Cerebellum (tissue), 4 donors: ENCODE measurements at places on chromosomes 5 and 9.

DNA sequence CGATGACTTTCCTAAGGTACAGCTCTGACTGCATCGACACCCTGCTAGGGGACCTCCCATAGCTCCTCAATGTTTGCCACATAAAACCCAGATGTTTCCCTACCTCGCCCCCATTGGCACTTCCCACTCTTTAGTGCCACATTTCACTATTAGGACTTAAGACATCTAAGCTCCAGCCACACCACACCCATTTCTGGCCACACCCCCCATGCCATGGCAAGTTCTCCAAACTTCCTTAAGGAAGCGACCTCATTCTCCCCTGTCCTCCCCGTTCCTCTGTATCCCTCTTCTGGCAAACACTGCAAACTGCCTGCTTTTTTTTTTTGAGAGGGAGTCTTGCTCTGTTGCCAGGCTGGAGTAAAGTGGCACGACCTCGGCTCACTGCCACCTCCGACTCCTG, 62.9 kb downstream of the USP20 start:
- DNase-seq: no peak

DNA sequence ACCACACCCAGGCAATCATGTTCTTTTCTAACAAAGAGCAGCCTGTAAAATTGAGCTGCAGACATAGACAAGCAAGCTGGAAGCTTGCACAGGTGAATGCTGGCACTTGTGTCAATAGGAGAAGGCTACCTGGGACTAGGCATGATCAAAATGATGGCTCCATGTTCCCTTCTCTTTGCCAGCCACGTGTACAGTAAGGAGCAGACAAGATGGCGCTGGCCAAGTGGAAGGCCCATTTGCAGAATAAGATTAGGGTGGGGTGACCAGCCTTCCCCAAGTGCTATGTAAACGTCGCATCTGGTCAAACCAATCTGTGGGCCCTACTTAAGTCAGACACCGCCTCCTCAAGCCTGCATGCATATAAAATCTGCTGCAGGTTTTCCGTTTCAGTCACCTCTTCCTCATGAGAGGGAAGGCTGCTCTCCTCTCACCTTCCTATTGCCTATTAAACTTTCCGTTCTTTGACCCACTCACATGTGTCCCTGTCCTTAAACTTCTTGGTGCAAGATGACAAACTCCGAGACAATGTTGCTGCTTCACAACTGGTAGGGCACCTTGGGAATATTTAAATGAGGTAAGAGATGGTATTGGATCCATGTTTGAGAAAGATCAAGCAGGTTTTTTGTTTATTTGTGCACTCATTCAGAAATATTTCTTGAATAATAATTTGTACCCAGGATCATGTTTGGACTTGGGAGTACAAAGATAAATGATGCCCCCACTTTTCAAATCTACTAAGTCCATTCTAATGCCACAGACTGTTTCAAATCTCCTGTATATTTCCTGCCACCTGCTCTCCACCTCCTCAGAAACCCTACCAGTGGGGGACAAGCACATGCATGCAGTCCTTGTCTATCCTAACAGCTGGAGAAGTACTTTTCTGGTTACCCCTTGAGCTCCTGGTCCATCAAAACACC, 30.7 kb upstream of the TGFBR1 start:
- DNase-seq: no peak

DNA sequence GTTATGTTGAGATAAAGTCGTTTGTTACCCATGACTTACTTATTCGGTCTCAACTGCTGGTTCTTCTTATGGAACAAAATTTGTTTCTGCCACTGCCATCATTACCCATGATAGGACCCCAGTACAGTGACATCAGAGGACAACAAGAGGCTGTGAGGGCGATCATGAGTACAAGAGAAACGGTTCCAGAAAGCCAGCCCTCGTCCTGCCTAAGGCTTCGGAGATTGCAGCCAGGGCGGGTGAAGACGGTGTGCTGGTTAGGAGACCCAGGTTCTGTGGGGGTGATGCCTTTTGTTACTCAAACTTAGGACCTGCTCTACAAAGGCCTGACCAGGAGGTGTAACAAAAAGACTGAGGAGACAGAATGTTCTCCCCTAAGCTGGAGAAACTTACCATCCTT, 10.9 kb downstream of the FYB1 start:
- no peak for DNase-seq

GRCh38 chr9:72554221-72554641, 32.8 kb downstream of the TMC1 start:
- DNase-seq: no peak

DNA sequence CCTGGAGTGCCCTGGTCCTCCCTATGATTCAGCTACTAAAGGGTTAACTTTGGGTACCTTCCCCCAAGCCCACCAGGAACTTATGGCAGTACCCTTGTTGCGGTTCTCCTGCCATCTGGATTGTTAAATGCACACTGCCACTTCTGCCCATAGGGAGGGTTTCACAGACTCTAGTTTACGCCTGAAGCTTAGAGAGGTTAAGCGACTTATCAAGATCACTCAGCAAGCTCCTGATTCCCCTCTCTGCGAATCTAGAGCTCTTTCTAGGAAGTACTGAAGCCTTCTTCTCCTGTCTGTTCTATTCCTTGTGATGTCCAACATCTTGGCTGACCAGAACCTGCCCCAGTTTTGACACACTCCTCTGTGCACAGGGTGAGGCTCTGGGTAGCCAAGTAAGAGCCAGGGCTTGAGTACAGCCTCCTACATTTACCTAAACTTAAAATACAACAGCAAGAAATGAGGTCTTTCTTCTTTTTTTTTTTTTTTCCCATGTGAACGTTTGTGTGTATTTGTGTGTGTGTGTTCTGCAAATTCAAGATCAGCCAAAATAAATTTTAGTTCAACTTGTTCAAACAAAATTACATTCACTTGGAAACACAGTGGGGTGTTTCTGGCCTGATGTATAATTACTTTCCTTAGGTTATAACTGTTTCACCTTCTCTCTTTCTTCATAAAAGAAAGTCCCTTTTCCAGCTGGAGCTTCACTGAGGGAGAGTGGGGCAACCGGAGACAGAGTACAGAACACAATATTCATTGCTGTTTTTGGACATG, 28.7 kb upstream of the KLF4 start:
- no peak for DNase-seq

GRCh38 chr9:130327781-130328348, 62.3 kb downstream of the HMCN2 start:
- DNase-seq: no peak

GRCh38 chr5:114789773-114790402, 379.8 kb downstream of the TRIM36 start:
- peak; percentile 41 for DNase-seq

DNA sequence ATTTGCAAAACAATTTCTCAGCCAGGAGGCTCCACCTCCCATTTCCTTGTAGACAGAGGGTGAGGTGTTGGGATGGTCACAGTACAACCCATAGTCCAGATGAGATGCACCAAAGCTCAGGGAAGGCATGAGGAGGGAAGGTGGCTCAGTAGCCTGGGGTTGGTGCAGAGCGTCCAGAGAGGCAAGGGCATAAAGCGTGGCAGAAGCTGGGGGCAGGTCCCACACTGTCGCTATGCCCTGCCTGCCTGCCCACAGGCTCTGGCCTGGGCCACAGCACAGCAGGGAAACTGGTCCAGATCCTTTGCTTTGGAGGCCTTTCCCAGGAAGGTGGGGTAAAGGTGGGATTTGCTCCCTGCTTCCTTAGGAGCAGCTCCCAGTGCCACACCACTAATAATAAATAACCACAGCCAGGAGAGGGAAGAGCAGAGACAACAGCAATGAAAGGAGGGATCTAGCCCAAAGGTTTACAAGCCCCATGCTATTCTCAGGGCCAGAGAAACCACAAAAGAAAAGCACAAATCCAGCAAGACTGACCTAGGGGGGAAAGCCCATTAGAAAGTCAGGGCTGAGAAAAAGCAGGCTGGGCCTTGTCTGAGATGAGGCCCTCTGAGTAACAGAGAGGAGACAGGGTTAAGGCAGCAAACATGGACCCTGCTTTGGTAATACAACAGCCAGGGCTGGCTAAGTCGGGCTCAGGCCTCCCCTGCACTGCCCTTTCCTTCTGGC, 27.2 kb downstream of the PCDHGC5 start:
- DNase-seq: no peak

DNA sequence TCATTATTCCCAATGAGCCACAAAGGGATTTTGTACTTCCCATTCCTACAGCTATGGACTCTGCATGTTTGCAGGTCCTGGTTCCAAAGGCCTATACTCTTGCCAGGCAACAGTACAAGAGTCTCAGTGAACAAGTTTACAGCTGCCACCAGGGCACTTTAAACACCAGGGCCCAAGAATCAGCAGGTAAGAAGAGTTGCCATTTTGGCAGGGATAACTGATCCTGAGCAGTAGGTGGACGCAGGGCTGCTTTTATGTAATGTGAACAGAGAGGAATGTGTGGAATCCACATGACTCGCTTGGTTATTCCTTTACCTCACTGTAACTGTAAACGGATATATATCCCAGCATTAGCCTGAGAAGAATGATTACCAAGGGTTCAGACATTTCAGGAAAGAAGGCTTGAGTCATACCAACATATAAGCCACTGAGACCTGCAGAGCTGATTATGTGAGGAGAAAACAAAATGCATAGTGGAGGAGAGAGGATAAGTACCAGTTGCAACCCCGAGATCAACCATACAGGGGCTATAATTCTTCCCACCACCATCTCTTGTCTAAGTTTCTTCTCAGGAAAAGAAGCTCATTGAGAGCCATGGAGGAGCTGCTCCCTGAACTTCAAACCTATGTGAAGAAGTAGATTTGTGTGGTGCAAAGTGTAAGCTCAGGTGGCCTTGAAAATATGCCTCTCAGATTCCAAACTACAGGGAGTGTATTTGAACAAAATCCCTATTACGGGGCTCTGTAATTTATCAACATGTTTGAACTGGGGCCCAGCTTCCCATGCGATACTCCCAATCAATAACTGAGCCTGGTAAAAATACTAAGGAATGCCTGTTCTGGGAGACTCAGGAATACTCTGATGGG, 24.6 kb downstream of the RAPGEF6 start:
- DNase-seq: no peak

GRCh38 chr9:114008667-114009410, 69.3 kb downstream of the AMBP start:
- no peak for DNase-seq

DNA sequence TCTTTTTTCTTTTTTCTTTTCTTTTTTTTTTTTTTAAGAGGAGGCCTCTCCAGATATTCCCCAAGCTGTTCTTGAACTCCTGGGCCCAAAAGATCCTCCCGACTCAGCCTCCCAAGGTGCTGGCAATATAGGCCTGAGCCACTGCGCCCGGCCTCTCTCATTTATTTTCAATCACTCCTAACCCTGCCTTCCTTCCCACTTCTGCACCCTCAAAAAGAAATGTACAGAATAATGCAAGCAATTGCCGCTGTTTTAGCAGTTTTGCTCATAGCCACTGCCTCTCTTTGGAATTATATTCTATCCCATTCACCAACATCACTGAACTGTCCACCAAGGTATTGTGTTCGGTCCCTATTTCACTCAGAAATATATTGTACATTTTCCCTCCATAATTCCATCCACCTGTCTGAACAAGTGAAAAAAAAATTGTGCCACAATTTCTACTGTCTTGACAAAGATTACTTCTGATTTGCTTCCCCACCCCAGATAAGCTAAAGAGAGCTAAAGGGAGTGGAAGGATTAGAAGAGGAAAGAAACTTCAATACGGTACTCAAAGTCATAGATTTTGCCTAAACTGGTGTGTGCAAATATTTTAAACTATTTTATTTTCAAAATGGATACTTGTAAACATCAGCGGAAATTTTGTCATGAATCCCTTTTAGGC, 1.9 kb downstream of the FNBP1 start:
- no peak for DNase-seq

DNA sequence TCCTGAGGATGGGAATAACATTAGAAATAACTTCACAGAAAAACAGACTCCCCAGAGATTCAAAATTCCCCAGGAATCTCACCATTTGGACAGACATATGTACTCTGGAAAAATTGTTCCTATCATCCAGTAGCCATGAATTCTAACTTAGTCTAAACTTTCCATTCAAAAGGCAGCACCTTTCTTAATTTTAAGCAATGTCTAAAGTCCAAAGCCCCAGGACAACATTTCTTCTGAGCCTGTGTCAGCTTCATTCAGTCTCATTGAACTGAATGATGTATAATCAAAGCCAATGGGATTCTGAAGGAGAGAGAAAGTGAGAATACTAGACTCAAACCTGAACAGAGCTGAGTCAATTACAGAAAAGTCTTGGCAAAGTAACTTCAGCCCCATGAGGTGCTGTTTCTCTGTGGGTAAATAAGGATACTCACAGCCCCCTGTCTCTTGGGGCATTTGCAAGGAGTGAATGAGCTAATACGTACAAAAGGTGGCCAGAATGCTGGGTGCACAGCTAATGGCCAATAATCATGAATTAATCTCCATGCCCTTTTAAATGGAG, 140.6 kb downstream of the SEMA5A start:
- DNase-seq: no peak

DNA sequence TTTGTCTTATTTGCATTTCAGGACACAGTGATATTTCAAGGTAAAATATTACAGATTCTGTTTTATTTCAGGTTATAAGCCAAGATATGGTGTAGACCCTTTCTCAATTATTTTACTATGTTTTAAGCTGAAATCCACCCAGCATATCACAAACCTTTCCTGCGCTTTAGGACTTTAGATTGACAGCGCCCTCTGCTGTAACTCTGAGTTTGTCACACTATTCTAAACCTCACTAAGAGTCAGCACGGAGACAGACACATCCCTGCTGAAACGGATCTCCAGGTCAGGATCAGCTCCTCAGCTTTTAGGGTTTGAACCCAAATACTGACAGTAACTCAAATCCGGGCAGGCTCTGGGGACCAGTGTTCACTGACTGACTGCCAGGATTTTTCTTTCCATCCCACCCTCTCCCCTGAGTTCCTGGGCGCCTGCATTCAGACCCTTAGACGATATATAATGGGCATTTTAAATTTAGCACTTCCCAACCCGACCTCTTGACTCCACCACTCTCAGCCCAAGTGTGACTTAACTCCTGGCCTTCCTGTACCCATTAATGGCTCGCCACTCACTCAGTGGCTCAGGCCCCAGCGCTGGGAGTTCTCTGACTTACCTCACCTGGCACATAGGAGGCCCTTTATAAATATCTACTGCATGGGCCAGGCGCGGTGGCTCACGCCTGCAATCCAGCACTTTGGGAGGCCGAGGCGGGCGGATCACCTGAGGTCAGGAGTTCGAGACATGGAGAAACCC, 33.5 kb downstream of the TLX3 start:
- DNase-seq: peak; percentile 71

DNA sequence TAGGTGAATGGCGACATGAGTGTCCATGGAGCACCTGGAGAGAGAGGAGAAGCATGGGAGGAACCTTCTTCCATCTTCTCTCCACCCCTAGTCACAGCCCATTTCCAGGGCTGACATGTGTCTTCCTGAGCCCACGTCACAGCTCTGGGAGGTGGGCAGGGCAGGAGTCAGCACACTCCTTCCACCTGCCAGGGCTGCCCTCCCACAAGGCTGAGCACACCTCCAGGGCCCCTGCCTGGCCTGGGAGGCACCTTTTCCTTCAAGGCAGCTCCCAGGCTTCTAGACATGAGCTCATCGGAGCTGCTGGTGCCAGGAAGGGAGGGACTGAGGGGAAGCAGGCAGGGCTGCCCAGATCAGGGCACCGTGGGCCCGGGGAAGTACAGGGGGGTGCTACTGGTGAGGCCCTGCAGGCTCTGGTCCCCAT, 13.6 kb upstream of the SYNPO start:
- DNase-seq: peak; percentile 50

- DNase-seq: no peak
These were observed 106.2 kb downstream of the MAST4 start for GRCh38 chr5:66702426-66702825.

- no peak for DNase-seq
These were observed 17.9 kb upstream of the MSMP start for GRCh38 chr9:35771943-35772342.
